ENCODE measurements at places on chromosomes 13 and 19.
A peak's percentile ranks its signal among the peaks of the same experiment; 100 is the strongest.

- peak; percentile 31 for DNase-seq
Observed at GRCh38 chr19:15107061-15108010, at the start of gene SYDE1. Gene SYDE1, plus strand, starts transcription at chr19:15107401. Its CDS starts 33 bp downstream, at chr19:15107434.

DNA sequence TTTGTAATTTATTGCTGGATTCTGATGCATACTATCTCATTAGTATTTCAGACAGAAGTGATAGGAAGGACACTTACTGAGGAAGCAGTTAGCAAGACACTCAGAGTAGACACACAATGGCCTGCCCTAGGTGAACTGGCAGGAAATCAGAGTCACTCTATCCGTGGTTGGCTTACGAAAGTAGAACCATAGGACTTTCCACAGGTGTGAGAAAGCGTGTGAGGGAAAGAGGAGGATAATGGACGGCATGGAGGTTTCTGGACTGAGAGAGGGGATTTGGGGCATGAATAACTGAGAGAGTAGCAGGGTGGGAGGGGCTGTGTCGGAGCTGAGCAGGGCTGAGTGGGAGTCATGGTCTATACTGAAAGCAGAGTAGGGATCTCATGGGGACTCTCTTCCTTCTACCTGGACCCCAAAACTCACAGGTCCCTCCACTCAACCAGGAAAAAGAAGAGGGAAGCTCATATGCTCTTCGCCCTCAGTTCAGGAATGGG is 18.7 kb upstream of the EID2 start:
- DNase-seq, result no peak

DNA sequence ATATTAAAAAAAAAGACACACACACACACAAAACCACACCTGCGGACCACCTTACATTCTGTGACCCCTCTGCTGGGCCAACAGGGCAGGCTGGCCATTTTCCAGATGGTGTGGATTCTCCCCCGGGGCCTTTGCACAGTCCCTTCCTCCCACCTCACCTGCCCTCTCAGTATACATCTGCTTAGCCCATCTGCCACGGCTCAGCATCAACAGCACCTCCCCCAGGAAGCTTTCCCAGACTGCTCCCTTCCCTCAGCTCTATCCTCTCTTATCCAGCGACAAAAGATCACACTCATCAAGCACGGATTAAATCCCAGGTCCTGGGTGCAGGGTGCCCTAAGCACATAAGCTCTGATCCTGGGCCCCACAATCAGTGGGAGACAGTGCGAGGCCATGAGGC is 4.5 kb downstream of the ZNF787 start:
- no peak for DNase-seq

- no peak for DNase-seq
Observed at GRCh38 chr19:30695171-30695875, 323.1 kb downstream of the ZNF536 start.

GRCh38 chr13:45301263-45301662 is 39.7 kb downstream of the TPT1 start:
- DNase-seq, result no peak

GRCh38 chr13:108213946-108214345 is 1.4 kb downstream of the LIG4 start:
- DNase-seq, result no peak

GRCh38 chr19:36182612-36183244 is 30.5 kb upstream of the COX7A1 start:
- no peak for DNase-seq

- no peak for DNase-seq
Observed at GRCh38 chr19:14375582-14376291, 5.5 kb upstream of the ADGRE5 start.

DNA sequence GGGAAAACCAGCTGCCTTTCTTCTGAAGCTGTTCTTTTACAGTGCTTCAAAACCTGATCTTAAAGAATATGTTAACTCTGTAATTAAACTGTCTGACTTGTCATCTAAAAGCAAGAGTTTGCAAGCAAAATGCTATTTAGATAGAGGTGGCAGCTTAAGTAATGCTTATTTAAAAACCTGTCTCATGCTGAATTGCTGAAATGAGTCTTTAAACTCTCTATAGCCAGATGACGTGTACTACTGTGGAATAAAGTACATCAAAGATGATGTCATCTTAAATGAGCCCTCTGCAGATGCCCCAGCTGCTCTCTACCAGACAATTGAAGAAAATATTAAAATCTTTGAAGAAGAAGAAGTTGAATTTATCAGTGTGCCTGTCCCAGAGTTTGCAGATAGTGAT is 22.9 kb downstream of the ITM2B start:
- no peak for DNase-seq

DNA sequence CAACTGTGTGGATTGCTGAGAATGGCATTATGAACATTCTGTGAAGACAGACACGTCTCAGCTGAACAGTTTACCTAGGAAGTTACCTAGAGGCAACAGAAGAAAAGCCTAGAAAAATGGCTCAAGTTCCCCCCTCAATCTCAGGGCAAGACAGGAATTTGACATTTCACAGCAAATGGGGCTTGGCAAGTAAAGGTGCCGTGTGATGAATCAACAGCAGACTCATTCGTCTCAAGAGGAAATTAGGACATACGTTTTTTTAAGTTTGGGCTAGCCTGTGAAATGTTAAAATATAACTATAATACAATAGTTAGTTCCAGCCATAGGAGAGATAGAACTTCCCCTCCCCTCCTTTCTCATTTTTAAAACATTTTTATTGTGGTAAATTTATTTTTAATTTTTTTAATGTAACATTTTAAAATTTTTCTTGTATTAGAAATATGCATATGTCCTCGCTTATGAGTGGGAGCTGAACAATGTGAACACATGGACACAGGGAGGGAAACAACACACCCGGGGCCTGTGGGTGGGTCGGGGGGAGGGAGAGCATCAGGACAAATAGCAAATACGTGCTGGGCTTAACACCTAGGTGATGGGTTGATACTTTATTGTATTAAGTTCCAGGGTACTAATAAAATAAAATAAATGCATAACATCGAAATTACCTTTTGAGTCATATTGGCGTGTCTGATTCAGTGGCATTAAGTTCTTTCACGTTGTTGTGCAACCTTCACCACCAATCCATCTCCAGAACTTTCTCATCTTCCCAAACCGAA is 116.0 kb downstream of the COL4A2 start:
- no peak for DNase-seq

- DNase-seq, result no peak
Observed at GRCh38 chr13:114045113-114045735, 71.3 kb upstream of the C13orf46 start.

DNA sequence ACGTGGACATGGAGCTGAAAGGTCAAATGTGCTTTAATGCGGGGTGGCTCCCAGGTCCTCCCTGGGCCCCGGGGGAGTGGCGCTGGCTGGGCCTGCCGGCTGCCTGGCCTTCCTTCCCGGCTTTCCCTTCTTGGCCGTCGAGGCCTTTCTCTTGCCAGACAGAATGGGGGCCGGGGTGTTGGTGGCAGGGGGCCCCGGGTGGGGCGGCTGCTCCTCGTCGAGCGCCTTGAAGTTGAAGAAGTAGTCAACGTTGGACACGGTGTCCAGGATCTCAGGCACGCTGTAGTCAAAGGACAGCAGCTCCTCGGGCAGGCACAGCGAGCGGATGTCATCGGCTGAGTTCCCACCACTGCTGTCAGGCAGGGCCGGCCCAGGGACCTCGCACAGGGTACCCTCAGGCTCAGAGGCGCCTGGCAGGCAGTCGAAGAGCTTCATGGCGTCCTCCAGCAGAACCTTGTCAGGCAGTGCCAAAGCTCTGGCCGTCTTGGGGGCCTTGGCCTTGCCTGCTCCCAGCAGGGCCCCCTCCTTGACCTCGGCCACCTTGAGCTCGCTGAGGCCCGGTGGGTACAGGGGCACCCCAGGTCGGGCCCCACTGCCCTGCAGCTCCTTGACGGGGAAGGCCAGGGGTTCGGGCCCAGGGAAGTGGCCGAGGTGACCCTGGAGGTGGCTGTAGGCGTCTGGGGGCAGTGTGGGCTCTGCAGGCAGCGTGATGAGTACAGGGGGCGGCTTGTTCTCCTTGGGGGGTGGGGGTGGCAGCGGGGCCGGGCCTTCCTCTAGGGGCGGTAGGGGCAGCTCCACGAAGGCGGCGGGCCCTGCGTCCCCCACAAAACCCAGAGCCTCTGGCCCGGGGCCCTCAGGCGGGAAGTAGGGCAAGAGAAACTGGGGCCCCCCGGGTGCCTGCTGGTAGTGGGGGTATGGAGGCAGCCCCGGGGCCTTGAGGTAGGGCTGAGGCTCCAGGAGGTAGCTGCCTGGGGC is 1.3 kb downstream of the PRR22 start:
- DNase-seq, result no peak

DNA sequence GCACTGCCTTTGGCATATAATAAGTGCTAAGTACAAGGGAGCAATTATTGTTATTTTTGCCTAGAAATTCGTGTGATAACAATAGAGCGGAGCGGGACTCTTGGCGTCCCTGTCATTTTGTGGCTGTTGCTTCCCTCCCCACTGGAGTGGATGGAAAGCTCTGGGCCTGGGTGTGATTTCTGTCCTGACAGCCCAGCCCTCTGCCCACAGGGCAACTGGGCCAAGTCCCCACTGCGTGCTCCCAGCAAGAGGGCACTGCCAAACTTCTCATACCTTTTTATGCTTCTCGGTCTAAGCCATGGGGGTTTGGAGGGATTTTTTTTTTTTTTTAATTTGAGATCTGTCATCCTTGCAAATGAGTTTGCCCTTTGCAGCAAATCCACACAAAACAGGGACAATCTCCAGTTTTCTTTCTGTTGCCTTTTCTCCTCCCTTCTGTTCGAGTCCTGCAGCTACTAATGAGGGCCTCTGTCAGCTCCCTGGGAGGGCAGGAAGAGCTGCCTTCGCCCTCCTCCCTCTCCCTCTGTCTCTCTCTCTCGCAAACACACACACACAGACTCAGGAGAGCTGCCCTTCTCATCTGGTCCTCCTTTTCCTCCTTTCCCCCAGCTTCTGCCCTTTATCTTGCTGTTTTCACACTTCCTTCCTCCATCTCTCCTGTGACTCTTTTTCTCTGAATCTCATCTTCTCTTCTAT is 103.9 kb downstream of the DNAJC15 start:
- no peak for DNase-seq

DNA sequence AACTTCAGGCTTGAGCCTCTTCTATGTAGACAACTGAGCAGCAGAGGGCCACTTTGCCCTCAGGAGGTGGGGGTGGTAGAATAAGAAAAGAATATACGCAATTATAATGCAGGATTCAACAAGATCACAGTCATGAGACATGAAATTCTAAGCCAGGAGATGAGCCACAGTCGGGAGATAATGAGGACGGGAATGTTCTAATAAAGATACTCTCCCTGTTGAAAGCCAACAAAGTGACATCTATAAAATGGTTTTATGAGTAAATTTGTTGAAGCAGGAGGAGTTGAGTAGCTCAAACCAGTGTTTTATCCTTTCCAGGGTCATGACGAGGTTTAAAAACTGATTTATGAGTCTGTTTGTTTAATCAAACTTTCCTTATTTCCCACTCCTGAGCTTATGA is 152.0 kb upstream of the SERP2 start:
- DNase-seq, result no peak

- no peak for DNase-seq
Observed at GRCh38 chr19:14072535-14073260, at the start of gene MISP3. Gene MISP3, plus strand, starts transcription at chr19:14072786. Its CDS starts 524 bp downstream, at chr19:14073310.

DNA sequence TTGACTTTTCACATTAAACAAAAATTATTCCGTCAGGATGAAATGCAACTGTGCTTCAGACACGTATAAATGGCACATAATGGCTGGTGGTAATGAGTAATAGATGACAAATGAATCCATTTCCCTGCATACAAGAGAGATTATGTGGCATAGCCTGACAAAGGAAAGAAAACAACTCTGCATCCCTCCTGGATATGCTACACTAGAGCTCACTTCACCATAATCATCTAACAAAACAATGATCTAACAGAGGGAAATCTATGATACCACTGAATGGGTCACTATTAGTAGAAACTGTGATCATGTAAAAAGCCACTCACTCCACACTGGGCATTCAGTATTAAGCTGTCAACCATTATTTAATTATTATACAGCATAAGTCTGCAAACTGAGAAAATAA is 1498.4 kb downstream of the EFNB2 start:
- DNase-seq, result no peak

- DNase-seq, result no peak
Observed at GRCh38 chr13:113845055-113845454, 18.8 kb downstream of the GAS6 start.

DNA sequence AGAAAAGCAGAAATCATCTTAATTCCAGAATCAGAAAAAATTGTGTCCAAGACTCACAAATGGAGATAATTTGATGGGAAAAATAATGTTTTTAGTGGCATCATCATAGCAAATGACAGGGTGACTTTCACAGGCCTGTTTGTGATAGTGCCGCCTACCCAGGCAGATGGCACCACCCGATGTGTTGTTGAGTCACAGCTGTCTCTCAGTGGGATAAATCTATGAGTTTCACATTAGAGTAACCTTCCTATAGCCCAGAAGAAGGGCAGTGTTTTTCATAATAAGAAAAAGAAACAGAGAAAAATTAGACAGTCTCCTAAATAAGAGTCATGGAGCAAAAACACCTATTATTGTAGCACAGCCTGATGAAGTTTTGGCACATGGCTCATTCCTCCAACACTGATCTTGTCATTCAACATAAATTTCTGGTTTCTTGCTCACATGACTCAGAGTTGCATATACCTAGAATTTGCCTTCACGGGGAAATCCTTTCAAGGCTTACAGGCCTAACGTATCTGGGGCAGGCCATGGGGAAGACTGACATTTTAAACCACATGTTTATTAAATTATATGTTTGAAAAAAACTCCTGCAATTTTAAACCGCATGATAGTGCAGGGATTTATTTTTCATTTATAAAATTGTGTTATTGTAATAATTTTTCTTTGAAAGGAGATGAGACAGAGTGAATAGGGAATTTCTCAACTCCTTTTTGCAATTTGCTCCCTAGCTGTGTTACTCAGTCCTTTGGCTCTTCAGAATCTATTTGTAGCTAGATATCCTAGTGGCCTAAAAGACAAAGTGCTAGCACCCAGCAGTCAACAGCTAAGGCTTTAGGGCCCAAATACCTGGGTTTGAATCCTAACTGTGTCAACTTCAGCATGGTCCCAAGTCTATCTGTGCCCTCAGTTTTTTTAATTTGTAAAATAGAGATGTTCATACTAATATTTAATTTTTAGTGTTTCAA is 393.7 kb downstream of the NDFIP2 start:
- DNase-seq, result no peak

Data from fibroblast of the conjunctiva (primary cell).